IMR-90 (cell line): ENCODE measurements at places on chromosomes 7 and 10.

DNA sequence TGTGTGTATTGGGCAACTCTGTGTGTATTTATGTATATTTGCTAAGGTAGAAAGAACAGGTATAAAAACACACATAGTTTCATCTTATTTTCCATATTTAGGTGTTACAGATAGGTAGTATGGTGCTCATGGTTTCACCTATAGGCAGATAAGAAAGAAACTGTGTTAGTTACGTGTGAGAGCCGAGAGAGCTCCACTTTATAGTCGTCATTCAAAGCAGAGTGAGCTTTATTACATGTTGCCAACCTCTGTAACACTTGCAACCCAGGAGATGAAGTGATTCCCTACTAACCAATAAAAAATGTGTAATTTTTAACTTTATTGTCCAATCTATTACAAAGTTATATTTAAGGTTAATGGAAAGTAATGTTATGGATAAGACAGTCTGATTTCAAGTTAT is 121.3 kb downstream of the AGMO start:
- DNase-seq: no peak

DNA sequence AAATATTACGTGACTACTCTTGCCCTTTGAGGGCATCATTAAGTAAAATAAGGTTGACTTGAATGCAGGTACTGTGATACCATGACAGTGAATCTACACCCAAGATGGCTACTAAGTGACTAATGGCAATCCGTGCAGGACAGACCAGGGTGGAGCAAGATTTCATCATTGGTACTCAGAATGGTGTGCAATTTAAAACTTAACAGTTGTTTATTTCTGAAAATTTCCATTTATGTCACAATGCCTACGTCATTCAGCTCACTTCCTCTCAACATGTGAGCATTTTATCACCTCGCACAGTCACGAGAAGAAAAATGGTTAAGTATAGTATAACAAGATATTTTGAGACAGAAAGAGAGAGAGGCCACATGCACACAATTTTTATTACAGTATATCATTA is 50.3 kb upstream of the MET start:
- DNase-seq: no peak

DNA sequence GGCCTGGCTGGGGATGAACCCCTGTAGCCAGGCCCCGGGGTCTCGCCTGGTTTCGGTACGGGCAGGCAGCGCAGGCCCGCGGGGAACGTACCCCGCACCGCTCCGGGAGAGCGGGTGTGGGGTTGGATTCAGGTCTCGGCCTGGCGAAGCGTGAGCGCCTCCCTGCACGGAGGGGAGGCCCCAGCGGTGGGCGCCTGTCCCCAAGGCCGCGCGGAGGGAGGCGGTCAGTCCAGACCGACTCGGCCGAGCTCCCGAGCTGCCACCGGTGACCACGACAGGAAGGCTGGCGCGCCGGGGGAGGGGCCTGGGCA is 378 bp upstream of the INPP5F start:
- no peak for DNase-seq

DNA sequence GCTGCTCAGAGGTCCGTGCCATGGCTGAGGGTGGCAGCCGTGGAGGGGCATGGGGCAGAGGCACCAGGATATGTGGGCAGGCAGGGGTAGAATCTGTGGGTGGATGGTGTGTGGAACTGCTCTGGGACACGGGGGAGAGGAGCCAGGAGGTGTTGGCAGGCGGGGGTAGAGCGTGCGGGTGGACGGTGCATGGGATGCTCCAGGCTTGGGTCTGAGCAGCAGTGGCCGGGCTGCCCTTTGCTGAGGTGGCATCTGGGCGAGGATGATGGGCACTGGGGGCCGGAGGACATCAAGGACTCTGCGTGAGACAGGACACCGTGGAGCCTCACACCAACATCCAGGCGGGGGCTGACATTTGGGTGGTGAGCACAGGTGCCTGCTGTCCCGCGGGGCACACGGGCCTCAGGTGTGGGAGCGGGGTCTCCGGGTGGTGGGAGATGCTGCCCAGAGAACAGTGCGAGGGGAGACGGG is 46.2 kb downstream of the JAKMIP3 start:
- no peak for DNase-seq

GRCh38 chr7:2497065-2497464 is 20.9 kb upstream of the GRIFIN start:
- DNase-seq: no peak

DNA sequence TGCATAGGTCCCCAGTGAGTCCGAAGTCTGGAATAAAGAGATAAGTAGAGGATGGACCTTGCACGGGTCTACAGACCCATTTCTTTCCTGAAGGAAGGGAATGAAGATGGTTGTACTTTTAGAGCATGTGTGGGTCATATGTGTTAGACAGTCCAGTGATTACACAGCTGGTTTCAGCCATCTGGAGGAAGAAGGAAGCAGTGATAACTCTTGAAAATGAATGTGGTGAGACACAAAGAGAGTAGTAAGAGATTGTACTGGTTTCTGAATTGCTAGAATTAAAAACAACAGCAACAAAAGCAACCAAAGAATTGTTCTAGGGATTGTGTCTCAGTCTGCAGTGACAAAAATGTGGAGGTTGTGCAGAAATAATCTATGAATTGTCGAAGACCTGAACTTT is 258.9 kb downstream of the SUGCT start:
- DNase-seq: no peak

DNA sequence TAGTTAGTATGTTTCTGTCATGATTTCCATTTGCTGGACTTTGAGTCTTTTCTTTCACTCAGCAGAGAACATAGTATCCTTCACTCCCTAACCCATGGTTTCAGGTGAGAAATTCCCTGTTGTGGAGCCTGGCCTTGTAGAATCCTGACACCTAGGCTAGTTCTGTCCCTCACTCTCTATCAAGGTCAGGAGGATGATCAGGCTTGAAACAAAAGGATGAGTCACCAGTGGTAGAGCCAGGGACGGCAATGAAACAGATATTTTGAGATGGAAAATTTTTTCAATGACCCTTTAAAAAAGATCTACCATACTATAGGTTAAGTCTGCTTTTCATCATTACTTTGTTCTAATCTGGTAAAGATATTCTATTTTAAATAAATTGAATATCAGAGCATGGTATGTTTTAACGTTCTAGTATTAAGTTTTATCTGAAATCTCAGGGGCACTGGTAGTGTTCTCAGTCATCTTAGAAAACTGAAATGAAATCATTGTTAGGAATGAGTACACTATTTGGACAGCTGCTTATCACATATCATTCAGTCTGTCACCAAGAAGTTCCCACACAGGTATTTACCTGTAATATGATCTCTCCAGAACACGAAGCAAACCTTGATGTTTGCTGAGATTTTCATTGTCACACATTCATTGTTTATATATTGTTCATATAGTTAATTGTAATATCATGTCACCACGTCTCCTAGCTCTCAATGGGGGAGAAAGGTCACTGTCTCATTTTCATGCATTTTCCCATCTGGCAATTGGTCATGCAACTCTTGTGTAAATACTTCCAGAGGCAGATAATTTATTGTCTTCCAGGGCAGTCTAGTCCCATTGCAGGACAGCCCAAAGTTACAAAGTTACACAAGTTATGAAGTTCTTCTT is 299.9 kb upstream of the LRRTM3 start:
- no peak for DNase-seq

- DNase-seq: peak; percentile 73
Measured at GRCh38 chr10:132637477-132638129, 100.0 kb downstream of the INPP5A start.

DNA sequence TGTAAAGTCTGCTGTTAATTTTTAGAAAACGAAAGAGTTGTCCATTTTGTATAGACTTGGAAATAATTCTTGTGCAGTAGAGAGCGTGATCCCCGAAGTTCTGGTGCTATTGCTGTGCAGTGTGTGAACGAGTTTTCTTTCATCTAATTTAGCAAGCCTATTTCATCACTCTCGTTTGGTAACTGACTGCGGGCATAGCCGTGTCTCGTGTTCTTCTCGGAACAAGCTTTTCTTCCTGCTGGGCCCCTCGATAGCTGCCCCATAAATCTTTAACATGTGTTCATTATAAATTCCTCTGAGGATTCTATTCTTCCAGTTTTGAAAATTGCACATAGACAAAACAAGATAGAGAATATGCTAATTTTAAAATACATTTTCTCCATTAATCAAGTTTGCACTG is 622.0 kb upstream of the PFKP start:
- DNase-seq: no peak

GRCh38 chr7:2680792-2681490 is 7.1 kb upstream of the AMZ1 start:
- DNase-seq: peak; percentile 41

GRCh38 chr10:52615756-52616394 is 156.7 kb downstream of the MBL2 start:
- DNase-seq: peak; percentile 49

DNA sequence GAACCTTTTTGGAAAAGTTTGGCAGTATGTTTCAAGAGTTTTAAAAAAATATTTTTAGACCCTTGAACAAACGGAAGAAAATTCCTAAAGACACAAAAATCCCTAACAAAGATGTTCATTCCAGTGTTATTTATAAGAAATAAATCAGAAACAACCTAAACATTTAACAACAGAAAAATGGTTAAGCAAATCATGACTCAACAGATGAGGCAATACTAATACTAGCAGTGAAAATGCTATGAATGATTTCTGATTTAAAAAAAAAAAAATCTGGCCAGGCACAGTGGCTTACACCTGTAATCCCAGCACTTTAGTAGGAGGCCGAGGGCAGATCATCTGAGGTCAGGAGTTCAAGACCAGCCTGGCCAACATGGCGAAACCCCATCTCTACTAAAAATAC is 61.0 kb downstream of the ARHGAP12 start:
- peak; percentile 72 for DNase-seq

DNA sequence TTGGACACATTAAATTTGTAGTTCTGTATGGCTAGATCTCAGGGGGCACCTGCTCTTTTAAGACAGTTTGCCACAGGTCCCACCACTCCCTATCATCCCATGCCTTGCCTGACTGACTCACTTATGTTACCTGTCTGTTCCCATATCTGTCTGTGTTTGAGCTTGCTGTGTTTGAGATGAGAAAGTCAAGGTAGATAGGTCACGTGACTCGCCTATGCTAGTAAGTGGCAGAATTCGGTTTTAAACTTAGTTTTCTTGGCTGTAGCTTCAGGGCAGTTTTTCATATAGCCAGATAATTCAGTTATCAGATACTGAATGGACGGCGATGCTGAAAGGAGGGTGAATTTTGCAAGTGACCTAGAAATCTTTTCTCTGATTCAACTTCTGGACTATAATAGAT is 348.4 kb downstream of the RPS24 start:
- no peak for DNase-seq

GRCh38 chr7:113076703-113077102 is 9.9 kb downstream of the GPR85 start:
- no peak for DNase-seq

DNA sequence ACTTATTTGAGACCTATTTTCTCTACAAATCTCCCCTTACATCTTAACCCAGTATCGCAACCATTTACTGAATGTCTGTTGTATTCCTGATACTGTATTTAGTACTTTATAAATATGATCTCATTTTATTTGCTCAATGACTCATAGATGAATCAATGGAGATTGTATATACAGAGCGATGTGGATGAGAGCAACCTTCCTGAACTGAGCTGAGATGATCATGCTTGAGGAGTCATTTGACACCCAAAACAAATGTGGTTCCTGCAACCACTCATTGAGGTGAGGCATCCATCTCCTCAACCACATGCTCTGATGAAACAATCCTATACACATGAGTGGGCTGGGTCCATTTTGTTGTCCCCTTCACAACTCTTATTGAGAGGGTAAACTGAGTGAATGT is 250.0 kb downstream of the CDC14C start:
- no peak for DNase-seq

DNA sequence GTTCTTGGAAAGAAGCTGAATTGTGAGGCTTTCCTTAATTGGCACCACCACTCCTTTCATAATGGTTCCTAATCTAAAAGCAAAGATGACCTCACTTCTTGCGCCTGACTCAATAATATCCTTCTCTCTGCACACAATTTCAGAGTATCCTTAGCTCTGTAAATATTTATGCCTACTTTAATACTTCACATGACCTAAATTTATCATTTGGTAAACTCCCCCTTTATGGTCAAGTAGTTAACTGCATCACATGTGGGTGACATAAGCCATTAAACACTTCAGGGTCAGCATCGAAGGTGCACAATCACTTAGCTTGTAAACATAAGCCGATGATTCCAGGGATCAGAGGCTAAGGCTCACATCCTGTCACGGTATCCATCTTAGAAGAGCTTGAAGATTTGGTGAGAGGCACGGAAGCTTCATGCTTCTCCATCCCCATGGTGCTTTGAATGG is 7.3 kb upstream of the RHOBTB1 start:
- peak; percentile 61 for DNase-seq

GRCh38 chr7:157436763-157437480 is 100.1 kb downstream of the DNAJB6 start:
- DNase-seq: no peak

GRCh38 chr7:130131964-130132875 is 61.9 kb downstream of the KLHDC10 start:
- no peak for DNase-seq

DNA sequence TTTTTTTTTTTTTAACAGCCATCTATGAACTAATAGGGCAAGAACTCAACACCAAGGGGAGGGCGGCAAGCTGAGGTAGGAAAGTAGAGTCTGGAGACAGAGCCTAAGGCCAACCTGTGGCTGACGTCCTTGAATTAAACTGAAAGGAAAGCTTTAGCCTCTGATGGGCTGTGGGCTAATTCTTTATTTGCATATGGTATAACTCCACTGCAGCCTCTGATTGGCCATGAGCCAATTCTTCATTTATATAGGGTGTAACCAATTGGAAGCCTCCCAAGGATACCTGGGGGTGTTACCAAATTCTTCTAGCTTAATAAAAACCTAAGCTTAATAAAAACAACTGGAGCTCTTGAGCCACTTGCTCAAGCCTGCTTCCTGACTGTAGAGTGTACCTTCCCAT is 10.3 kb downstream of the TYW1 start:
- no peak for DNase-seq

- DNase-seq: no peak
Measured at GRCh38 chr7:139768249-139768824, 9.5 kb downstream of the HIPK2 start.

- DNase-seq: no peak
Measured at GRCh38 chr10:127069436-127069835, 127.0 kb downstream of the INSYN2A start.

DNA sequence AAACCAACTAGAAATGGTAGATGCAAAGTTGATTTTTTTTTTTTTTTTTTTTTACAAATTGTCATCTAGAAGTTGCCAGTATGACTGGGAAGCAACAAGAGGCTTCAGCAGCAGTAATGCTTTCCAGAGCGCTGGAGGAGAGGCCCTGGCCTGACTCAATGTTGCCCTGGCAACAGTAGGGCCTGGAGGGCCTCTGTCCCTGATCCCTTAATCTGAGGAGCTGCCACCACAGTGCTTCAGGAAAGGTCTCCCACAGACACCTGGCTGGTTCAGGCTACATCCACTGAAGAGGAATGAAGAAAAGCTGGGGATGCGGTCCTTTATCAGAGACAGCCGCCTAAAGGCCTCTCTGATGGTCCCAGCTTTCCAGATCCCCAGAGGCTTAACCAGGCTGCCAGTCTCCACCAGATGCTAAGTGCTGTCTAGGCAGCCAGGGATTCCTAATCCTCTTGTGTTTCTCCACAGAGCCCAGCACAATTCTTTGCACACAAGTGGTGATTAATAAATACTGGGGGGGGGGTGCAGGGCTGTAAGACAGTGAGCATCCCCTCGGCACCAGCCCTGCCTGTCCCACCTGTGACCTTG is 33.7 kb downstream of the ZNF777 start:
- DNase-seq: no peak

GRCh38 chr7:128679920-128680319 is 7.8 kb downstream of the GARIN1A start:
- no peak for DNase-seq
